ENCODE measurements at places on chromosomes 11 and 22.

GRCh38 chr11:15093432-15093831 is 20.0 kb downstream of the CALCB start:
- DNase-seq = no peak

DNA sequence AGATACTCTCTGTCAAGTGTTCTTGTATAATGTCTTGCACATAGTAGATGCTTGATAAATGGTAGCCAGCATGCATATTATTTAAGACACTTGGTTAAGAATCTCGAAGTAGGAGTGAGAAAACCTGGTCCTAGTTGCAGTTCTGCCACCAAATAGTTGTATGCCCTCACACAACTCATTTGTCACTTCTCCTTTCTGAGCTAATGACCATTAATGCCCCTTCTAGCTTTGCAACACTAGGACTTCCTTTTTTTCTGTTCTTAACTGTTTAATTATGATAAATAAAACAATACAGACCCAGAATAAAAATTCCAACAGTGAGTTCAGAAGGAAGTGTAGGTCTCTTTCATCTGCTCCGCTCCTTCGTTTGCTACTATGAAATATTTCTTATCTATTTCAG is 453.6 kb downstream of the TMEM135 start:
- DNase-seq = no peak

- DNase-seq = no peak
These were observed 11.2 kb upstream of the IL18BP start for GRCh38 chr11:71987521-71987920.

DNA sequence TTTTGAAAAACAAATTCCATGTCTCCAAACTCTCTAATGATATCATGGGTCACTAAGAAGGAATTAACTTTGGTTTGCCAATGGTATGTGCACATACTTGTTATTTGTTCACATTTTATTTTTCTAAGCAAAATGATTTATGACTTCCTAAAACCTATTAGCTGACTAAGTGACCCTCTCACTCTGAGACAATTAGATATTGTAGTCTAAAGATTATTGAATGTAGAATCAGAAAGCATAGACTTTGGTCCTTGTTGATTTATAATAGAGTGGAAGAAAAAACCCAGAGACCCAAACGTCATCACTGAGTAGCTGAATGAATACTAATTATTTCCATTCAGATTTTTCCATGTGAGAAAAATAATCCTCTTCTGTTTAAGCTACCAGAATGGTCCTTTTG is 243.5 kb upstream of the ANO3 start:
- DNase-seq = no peak

GRCh38 chr11:111264646-111265045 is 19.1 kb downstream of the POU2AF2 start:
- DNase-seq = no peak

GRCh38 chr11:6576471-6577373 is 26.7 kb downstream of the RRP8 start:
- DNase-seq = no peak

- no peak for DNase-seq
These were observed 490.9 kb downstream of the SOX6 start for GRCh38 chr11:15865212-15865987.

GRCh38 chr11:28962502-28962901 is 854.3 kb downstream of the METTL15 start:
- no peak for DNase-seq

DNA sequence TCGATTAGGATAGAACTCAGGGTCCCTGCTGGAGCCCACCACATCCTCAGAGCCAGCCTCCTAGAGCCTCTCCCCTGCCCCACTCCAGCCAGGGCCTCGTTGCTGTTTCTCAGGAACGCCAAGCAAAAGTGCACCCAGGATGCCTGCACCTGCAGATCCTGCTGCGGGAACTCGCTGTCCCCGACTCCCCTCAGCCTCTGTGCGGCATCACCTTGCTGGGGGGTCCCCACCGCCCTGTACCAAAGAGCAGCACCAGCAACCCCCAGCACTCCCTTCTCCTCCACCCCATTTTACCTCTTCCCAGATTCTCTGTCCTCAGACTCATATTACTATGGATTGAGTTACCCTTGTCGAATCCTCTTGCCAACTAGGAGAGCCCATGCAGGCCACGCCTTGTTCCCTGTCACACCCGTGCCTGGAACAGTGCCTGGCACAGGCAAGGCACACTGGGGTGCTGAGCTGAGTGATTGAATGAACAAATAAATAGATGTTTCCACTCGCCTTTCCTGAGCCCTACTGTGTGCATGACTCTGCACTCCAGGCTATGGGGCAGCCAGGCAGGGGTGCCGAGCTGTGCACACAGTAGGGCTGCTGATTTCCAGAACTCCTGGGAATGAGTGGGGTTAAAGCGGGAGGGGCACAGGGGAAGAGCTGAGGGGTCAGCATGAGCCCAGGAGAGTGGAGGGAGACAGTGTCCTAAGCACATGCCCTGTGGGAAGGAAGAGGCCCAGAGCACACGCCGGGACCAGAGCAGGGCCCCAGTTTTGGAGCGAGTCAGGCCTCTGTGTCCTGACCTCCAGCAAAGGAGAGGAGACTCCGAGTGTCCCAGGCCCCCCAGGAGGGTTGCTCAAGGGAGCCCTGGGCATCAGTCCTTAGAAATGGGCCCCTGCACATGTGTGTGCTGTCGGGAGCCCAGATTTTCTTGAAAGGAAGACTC is 44.3 kb downstream of the LINC01488 start:
- no peak for DNase-seq

DNA sequence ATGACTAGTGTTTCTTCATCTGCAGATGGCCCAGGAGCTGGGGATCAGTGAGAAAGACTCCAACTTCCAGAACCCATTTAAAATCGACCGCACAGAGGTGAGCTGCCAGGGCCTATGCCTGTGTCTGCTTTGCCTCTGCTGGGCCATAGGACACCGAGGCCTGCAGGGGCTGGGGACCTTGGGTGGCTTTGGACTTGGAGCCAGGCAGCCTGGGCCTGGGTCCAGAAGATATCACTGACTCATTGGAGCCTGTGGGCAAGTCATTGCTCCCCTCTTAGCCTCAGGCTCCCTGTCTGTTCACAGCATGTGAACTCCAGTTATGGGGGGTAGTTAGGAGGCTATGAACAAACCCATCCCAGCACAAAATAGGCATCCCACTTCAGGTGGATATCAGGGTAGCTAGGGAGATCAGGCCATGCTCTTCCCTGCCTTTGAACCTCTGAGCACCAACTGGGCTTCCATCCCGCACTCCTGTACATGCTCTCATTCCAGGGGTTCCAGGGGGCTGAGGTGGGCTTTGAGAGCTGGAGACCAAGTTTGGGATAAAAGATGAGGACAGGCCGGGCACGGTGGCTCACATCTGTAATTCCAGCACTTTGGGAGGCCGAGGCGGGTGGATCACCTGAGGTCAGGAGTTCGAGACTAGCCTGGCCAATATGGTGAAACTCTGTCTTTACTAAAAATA is 13.4 kb downstream of the CCDC134 start:
- DNase-seq = no peak

DNA sequence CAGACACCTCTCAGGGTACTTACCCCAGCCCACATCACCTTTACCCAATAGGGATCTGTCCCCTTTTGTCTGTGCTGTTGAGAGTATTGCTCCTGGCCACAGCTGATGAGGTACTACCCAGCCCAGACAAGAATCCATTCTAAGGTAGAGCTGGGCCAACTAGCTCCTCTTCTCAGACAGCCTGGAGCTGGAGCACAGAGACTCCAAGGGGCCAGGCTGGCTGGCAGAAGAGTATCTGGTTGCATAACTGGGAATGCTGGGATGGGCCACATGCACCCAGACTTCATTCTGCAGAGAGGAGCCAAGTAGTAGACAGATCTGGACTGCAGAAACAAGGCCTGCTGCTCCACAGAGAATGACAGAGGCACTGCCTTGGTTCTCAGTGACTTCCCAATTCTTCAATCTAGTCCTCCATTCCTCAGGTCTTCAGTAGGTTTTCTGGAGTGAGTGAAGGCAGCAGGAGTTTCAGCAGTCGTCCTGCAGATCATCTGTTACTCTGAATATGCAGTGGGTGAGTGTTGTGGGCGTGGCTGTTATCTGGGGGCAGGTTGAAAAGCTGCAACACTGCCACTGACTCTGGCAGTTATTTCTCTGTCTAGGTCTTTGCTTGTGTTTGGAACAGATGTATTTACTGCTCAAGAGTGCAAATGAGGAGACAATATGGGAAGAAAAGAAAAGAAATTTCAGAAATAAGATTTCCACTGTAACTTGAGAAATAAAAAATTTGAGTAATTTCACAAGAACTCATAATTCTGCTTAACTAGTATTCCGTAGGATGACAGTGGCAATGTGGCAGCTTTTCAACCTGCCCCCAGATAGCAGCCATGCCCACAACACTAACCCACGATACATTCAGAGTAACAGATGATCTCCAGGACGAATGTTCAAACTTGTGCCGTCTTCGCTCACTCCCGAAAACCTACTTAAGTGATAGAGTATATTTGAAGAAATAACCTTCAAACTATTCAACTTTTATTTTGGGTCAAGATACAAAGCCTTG is 34.9 kb downstream of the MAPK1 start:
- no peak for DNase-seq

DNA sequence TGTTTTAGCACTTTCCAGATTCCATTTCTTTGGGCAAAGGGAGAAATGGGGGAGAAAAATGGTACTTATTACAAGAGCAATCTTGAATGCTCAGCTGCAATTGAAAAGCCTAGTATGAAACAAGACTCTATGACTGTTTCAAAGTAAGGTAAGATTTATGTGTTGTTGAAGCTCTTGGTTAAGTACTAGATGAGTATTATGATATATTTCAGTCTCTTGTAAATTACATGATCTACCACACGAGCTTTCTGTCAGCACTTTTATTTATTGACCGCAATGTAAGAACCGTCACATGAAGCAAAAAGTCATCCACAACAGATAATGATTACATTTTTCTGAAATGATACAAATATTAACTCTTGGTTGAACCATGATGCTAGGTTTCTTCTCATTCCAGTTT is 906.7 kb upstream of the CHORDC1 start:
- no peak for DNase-seq

DNA sequence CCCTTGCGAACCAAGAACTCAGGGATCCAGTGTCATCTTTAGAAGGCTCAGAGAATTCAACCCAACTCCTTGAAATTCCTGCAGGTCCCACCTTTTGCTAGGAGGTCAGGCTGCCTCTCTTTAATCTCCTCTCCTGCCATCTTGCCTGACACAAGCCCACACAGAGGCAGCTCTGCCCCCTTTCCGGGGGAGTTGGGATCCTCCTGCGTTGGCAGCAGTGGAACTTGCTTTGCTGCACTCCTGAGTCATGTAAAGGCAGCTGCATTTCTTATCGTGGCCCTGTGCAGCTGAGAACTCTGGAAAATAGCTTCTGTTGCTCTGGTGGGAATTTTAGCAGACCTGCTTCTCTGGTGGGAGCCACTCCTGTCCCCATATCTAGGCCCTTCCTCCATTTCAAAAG is 142.3 kb upstream of the TBCEL start:
- no peak for DNase-seq

- no peak for DNase-seq
These were observed 12.3 kb upstream of the LINC01488 start for GRCh38 chr11:69468911-69469885.

DNA sequence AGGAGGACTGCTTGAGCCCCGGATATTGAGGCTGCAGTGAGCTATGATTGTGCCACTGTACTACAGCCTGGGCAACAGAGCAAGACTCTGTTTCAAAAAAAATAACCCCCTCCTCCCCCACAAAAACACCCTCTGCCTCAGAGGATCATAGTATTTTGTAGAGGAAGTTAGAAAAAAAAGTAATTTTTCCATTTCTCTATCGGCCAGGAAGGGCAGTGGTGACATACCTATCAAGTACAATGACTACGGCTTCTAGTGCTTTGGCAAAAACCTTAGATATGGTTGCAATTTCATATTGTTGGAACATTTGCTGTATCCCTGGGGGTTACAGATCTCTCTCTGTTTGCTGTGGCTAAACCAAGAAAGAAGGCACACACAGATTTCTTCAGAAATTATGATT is 28.9 kb downstream of the C2CD3 start:
- DNase-seq = no peak

- no peak for DNase-seq
These were observed 36.8 kb downstream of the KIRREL3 start for GRCh38 chr11:126963603-126964363.

- DNase-seq = no peak
These were observed 278 bp downstream of the ROM1 start for GRCh38 chr11:62613291-62613778.

- no peak for DNase-seq
These were observed 14.8 kb downstream of the COMMD9 start for GRCh38 chr11:36274414-36274813.

DNA sequence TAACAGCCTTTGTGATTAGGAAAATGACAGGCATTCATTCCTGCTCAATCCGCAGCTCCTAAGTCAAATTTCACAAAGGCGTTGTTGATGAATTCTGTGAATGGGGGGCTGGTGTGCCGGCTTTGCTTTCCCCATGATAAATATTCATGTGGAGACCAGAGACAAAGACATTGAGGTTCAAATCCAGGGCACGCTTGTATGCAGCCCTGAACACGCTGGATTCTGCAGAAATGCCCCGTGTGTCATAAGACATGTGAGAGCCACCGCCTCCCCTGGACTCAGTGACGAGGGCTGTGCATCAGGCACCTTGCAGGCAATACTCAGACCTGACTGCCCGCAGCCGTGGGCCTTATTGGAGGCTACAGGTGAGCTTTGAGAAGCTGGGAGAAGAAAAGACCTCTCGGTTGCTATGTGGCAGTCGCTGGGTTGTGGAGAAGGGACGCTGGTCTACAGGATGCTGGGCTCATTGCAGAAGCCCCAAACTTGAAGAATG is 906.2 kb downstream of the BRD1 start:
- DNase-seq = no peak

- DNase-seq = no peak
These were observed 10.2 kb upstream of the SF1 start for GRCh38 chr11:64788321-64789215.

GRCh38 chr22:48065892-48066291 is 1303.4 kb downstream of the TBC1D22A start:
- no peak for DNase-seq

- no peak for DNase-seq
These were observed 105.9 kb downstream of the SLC17A6 start for GRCh38 chr11:22444076-22444475.

DNA sequence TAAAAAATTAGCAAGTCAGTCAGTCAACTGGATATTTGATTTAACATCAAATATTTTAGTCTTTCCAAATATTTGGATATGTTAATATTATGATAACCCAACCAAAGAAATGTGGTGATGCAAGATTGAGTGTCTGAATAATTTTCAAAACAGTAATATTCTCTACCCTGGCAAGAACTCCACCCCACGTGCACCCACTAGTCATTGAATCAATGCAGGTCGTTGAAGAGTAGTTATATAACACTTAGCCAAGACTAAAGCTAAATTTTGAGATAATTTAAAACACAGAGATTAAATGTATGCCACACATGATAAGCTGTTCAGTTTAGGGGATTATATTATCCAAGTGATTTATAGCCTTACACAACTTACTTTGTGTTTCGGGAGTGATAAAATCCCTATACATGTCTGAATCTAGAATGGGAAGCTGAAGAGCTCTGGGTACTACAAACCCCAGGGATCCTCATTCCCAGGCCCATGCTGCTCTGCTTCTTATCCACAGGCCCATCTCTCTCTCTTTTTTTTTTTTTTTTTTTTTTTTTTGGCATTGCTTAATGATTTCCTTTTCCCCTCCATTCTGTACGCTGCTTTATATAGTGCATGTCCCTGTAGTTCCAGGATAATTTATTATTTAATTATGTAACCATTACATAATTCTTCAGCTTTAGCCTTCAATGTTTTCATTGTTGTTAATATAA is 392.9 kb downstream of the NTM start:
- DNase-seq = no peak
